ENCODE measurements at places on chromosomes 11 and 22.

DNA sequence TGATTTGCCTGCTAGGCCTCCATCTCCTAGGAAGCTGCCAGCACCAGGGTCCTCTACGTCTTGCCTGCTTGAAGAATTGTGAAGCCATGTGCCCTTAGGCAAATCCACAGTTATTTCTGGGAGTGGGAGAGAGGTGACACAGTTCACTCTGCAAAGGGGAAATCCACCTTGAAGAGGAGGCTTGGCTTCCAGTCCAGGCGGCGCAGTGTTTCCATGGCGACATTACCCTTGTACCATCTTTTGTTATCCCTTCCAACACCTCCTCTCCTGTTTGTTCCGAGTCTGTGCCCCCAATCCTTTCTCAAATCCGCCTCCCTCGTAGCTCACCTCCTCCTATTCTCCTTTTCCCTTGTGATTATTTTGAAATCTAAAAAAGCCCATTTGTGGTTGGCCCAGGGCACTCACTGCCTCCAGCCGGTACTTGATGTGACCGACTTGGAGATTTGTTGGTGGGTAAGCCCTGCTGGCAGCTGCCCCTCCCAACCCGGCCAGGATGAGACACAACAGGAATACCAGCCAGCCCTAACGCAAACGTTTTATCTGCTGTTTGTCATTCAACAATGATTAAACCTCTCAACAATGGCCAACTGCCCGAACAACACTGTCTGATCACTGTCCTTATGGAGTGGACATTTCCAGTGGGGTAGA, 18.4 kb downstream of the SYT13 start:
- no peak for DNase-seq

- peak; percentile 20 for DNase-seq
Observed at GRCh38 chr11:63710476-63711217, 29.3 kb downstream of the RTN3 start.

DNA sequence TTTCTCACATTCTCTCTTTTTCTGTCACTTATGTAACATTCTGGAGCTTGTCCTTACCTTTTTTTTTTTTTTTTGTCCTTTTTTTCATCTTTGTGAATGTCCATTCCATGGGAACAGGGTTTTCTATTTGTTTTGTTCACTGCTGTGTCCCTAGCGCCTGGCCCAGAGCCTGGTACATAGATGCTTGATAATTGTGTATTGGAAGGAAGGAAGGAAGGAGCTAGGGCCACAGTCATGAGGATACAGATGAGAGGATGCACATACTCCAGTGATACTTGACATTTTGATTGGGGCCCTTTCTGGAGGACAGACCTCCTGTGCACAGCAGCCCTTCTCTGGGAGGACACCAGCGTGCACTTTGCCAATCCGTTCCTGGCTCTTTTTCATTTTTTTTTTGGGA, 68.9 kb downstream of the KIAA1671 start:
- DNase-seq = peak; percentile 30

- DNase-seq = peak; percentile 72
Observed at GRCh38 chr11:46279126-46280099, 2.0 kb downstream of the CREB3L1 start.

DNA sequence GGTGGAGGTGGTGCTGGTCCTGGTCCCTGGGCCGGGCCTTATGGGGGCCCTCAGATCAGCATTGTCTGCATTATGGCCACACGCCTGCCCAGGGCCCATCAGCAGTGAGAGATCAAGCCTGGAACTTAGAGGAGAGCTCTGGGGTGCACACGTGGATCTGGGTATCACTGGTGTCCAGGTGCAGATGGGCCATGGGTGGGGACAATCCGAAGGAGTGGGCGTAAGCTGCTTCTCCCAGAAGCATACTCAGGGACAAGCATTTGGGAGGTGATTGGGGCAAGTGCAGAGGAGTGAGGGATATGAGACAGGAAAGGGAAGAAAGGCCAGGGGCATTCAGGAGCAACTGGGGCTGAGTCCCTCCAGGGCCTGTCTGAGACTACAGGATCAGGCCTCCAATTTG, 84.3 kb downstream of the CSNK2A3 start:
- DNase-seq = no peak

DNA sequence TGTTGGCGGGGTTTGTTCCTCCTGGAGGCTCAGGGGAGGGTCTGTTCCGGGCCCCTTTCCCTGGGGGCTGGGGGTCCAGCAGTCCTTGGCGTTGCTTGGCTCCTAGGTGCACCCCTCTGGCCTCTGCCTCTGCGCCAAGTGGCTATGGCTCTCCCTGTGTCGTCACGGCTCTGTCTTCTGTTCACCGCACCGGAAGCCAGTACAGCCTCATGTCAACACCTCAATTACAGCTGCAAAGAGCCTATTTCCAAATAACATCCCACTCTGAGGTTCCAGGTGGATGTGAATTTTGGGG, 64.8 kb downstream of the CELSR1 start:
- no peak for DNase-seq

GRCh38 chr11:3157381-3158130, 7.6 kb downstream of the OSBPL5 start:
- DNase-seq = no peak

- no peak for DNase-seq
Observed at GRCh38 chr11:27697679-27698275, 2.5 kb downstream of the BDNF start.

DNA sequence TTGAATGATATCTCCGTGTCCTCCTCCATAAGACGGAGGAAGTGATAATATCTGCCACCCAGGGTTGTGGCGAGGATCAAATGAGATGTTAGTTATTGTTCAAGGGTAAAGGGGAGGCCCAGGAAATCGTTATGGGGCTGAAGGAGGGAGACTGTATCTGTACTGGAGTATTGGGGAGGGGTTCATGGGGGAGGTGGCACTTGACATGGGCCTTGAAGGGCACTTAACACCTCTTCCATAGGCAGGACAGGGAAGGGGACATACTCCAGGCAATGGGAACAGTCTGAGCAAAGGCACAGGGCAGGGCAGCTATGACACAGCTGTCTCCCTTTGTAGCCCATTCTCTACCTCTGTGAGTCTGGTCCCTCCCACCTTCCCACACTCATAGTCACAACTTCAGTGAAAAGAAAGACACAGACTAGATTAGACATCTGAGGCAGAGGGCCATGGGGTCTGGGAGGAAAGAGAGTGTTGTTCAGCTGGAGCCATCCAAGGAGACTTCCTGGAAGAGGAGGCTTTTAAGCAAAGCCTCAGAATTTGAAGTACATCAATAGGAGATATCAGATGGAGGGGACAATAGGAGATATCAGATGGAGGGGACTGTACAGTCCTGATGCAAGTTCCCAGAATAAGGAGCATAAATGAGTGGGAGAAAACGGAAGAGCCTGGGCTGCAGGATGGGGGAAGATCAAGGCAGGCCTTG, 15.8 kb upstream of the DGKZ start:
- no peak for DNase-seq
